ENCODE measurements at places on chromosomes 13 and 19.

DNA sequence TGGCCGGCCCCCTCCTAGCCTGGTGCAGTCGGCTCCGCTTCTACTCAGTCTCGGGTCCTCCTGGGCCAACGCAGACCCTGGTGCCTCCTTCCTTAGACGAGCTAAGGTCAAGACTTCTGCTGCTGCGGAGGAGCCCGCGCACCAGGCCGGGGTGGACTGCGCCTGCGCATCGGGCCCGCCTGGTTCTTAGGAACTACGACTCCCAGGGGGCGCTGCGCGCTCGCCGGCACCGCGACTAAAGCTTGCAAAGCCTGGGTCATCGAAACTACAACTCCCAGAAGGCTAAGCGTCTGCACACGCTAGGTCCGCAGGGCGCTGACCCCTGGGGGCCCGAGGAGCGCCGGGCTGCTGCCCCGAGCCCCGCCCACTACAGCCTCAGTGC is at the start of gene ZNF835:
ZNF835 (minus strand) TSS at position 145 of the 382 bp plus-strand sequence. CDS start 6,559 bp downstream, outside the sequence.
- DNase-seq, result no peak

- DNase-seq, result no peak
These were observed 63.9 kb upstream of the DOCK9 start for GRCh38 chr13:99041788-99042187.

- no peak for DNase-seq
These were observed 835.0 kb upstream of the PCDH20 start for GRCh38 chr13:62250501-62251201.

DNA sequence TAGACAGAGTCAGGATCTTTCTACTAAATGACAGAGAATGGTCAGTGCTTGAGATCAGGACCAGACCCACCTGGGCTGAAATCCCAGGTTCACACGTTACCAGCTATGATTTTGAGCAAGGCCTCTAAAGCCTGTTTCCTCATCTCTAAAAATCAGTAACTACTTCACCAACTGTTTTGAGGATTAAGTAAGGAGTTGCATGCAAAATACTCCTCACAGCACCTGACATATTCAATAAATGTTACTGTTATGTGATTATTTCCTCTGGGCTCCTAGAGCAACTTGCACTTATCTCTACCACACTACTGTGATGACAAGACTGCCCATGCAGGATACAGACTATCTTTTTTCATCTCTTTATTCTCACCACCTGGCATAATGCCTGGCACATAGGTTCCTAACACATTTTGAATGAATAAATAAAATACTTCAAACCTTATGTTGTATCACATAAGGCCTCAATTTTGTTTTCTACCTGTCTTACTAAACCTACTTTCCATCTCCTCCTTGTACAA is 1.8 kb downstream of the KATNAL1 start:
- DNase-seq, result no peak

DNA sequence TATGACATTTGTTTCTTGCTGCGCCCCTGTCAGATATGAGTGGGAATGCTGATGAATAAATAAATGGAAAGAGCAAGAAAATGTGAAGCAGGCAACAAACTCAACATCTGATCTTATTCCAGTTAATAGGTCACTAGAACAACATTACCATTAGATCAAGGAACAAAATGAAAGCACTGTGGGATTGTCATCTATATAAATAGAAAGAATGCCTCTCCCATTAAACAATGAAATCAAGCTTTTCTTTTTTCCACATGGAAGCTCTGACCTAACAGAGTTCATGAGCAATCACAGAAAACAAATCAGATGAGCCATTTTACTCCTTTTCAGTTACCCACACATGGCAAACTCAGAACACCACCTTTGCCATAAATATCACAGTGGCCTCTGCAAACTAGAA is 354.8 kb downstream of the SUCLA2 start:
- DNase-seq, result no peak

DNA sequence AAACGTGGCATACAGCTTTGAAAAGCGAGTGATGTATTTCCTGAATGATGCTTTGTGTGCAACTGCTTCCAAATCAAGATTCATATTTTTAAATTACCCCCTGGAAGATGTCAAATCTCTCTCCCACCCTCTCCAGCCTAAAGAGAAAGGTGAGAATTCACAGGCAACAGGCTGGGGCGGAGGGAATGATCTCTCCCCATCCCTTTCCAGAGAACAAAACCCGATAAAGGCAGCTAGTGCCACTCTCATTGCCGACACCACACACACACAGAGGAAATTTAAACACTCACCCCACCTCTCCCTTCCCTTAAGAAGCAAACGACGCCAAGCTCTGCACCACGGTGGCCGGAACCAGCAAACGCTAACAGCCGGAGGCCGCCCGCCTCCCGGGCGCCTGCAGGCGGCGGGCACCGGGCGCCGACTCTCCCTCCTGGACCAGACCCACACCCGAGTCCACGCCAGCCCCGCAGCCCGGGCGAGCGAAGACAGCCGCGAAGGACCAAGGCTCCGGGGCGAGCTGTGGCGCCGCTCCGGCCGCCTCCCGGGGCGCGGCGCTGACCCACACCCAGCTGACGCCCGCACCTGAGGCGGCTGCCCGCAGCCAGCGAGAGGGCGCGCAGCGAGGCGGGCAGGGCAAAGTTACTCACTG is 477 bp downstream of the LNX2 start:
- DNase-seq, result no peak

GRCh38 chr13:79458436-79458835 is 22.5 kb upstream of the NDFIP2 start:
- DNase-seq, result no peak

DNA sequence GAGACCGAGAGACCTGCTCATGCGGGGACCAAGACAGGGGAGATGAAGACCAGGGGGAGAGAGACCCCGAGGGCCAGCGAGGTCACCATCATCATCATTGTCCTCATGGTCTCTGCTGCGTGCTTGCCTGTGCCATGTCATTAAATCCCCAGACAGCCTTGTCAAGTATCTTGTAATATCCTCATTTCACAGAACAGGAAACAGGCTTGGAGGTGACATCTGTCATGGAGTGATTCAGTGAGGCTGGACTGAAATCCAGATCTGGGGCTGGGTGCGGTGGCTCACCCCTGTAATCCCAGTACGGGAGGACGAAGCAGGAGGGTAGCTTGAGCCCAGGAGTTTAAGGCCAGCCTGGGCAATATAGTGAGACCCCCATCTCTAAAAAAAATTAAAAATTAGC is 5.9 kb upstream of the NANOS2 start:
- DNase-seq, result no peak

DNA sequence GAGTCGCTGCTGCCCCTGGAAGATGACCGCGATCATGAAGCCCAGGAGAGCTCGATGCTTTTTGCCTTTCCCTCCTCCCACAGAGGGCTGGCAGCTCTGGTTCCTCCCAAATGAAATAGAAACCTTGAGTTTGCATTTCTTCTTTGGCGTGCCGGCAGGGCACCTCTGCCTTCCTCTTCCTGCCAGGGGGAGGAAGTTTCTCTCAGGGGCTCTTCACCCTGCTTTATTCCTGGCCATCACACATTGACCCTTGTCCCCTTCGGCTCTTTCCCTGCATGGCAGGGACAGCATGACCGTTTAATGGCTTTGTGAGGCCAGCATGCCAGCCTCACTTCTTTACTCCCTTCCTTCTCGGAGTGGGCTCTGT is 47.9 kb downstream of the ACTN4 start:
- DNase-seq, result no peak

Measured in NCI-H1105 (cell line).